ENCODE measurements at places on chromosomes 12 and 14.

DNA sequence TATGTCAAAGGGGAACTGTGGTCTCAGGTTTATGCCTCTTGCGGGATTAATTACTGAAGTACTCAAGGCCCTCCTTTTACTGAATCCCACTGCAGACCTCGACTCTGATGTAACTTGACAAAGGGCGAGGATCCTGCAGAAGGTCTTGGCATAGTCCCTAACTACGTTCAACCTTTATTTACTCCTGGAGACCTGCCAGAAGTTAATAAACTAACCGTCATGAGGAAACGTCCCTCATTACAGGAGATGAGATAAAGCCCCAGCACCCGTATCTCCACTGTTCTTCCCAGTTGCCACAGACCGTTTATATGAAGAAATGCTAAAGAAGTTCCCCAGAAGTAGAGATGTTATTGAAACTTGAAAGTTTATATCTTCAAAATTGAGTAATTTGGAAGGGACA, 190.9 kb downstream of the ETV6 start:
- DNase-seq, result no peak

DNA sequence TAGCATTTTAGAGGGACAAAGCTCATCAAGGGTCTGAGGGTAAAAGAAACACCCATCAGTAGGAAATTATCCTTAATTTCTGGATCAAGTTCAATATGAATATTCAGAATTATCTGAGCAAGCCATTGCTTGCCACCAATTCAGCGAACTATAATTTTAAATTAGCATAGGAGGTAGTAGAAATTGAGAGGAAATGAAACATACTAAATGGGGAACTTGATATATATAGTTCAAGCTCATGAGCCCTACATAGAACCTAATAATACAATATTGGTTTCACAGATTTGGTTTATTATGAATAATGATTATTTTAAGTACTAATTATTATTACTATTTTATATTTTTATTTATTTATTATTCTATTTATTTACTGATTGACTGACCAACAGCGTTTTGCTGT, 42.1 kb upstream of the GXYLT1 start:
- no peak for DNase-seq

- no peak for DNase-seq
Measured at GRCh38 chr14:91290986-91291385, 46.5 kb upstream of the GPR68 start.

GRCh38 chr12:12718381-12718759, 1.2 kb downstream of the CDKN1B start:
- no peak for DNase-seq

GRCh38 chr12:103884316-103884715, 43.3 kb upstream of the NT5DC3 start:
- DNase-seq, result no peak

GRCh38 chr14:54562334-54562733, 4.6 kb upstream of the SAMD4A start:
- no peak for DNase-seq

- DNase-seq, result no peak
Measured at GRCh38 chr12:28539691-28540323, 349.6 kb downstream of the CCDC91 start.

Data from stimulated activated CD8-positive, alpha-beta memory T cell treated with anti-CD3 and anti-CD28 coated beads, Interleukin-2, amount 100 ng/mL, for 48 hours (primary cell).